ENCODE measurements at places on chromosomes 1 and 21. TPM values are rescaled to one million over a fixed set of nuclear protein-coding genes. Genes with fewer than 3 reads are reported as not detected.

Gene VPS13D
- total RNA-seq: 101 TPM

Gene B3GALT5
- 33.4 TPM for total RNA-seq

Gene HSPA6
- total RNA-seq: not detected

Gene MFSD2A
- total RNA-seq: 14.0 TPM

Gene ZNF281
- 12.5 TPM for total RNA-seq

- no peak overlapping the region for H3K27ac ChIP-seq
- no peaks in the 10 kb centered on the region for H3K4me1 ChIP-seq
- H3K36me3 ChIP-seq: no peaks in the 10 kb centered on the region
- H3K4me3 ChIP-seq: no peak overlapping the region
These were observed 22.7 kb downstream of the WNT9A start for GRCh38 chr1:227924833-227925574.

- no peak overlapping the region for H3K4me3 ChIP-seq
- no peak overlapping the region for H3K27ac ChIP-seq
- no peaks in the 10 kb centered on the region for H3K4me1 ChIP-seq
- no peak for DNase-seq
- no peaks in the 10 kb centered on the region for H3K36me3 ChIP-seq
- no peaks in the 10 kb centered on the region for H3K27me3 ChIP-seq
These were observed 14.1 kb downstream of the MYOCOS start for GRCh38 chr1:171636141-171636540.

DNA sequence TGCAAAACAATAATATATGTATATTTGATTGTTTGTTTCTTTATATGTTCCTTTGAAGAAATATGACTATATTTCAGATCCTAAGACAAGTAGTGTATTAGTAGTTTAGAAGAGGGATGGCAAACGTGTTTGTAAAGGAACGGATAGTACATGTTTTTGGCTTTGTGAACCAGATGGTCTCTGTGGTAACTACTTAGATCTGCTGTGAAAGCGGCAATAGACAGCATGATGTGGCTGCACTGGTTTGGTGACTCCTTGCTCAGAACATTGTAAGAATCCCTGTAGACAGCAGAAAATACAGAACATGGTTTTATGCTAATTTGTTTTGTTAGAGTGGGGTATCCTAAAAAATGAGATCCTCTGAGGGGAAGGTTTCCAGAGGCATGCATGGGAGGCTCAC, 3.1 kb downstream of the ACADM start:
- H3K4me1 ChIP-seq: peaks cover 5% of the 10 kb centered on the region
- peaks cover 8% of the 10 kb centered on the region for H3K36me3 ChIP-seq
- no peak overlapping the region for H3K27ac ChIP-seq
- no peak for DNase-seq
- no peaks in the 10 kb centered on the region for H3K27me3 ChIP-seq

DNA sequence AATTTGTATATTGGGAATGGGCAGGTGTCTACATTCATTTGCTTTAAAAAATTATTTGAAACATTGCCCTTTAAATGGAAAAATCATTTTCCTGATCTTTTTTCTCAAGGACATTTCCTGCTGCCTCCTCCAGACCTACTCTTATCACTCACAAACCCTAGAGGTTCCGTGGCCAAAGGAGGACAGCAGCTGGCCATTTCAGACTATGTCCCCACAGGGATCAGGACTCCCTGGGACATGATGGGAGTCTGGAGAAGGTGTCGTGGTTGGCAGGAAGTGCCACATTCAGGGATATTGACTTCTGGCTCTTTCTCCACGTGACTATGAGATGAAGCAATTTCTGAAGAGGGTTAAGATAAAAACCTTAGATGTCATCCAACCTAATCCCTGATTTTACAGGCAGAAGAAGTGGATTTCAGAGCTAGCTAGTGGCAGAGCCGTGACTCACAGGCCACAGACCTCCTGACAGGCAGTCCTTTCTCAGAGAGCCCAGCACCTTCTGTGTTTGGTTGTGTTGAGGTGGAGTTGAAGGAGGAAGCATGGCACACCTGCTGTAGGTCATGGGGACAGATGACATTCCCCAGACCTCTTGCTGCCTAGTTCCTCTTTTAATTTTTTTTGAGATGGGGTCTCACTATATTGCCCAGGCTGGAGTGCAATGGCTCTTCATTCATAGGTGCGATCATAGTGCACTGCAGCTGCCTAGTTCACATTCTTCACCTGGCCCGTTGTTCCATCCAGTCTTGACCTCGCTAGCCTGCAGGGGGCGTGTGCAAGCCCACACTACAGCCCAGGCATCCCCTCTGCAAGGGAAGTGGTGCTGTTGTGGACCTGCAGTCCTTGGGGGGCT, 25.5 kb upstream of the IL10 start:
- no peak overlapping the region for H3K4me3 ChIP-seq
- no peaks in the 10 kb centered on the region for H3K27me3 ChIP-seq
- no peak overlapping the region for H3K27ac ChIP-seq
- DNase-seq: peak; percentile 22
- no peaks in the 10 kb centered on the region for H3K36me3 ChIP-seq

DNA sequence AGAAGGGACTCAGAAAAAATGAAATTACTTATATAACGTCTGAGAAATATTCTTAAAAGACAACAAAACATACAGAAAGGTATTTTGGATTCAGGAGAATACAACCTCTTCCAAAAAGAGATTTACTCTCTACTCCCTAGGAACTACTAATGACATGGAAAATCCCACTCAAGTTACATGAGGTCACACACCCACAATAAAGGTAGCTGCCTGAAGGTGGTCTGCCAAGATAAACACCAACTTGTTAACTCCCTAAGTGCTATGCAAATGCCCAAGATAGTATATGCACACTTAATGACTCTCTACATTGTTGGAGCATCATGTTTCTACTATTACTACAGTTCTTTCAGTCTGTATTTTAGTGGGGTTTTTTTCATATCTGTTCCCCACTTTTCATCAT, 26.5 kb downstream of the RERE start:
- no peak for DNase-seq
- H3K36me3 ChIP-seq: no peaks in the 10 kb centered on the region
- no peak overlapping the region for H3K4me3 ChIP-seq
- no peak overlapping the region for H3K27ac ChIP-seq

GRCh38 chr1:217602380-217602779, 28.5 kb downstream of the GPATCH2 start:
- no peak overlapping the region for H3K4me3 ChIP-seq
- no peak for DNase-seq
- H3K4me1 ChIP-seq: no peaks in the 10 kb centered on the region
- no peaks in the 10 kb centered on the region for H3K27me3 ChIP-seq
- no peak overlapping the region for H3K27ac ChIP-seq
- H3K36me3 ChIP-seq: no peaks in the 10 kb centered on the region

- peak overlapping the region; percentile 81 for H3K4me3 ChIP-seq
- H3K4me1 ChIP-seq: peaks cover 60% of the 10 kb centered on the region
- H3K27ac ChIP-seq: peak overlapping the region; percentile 99
- H3K27me3 ChIP-seq: no peaks in the 10 kb centered on the region
- no peaks in the 10 kb centered on the region for H3K36me3 ChIP-seq
These were observed 816 bp downstream of the IL6R start for GRCh38 chr1:154405747-154406571.

GRCh38 chr1:21608798-21609197, 60.4 kb downstream of the RAP1GAP start:
- H3K27ac ChIP-seq: no peak overlapping the region
- no peaks in the 10 kb centered on the region for H3K4me1 ChIP-seq
- DNase-seq: no peak
- H3K4me3 ChIP-seq: no peak overlapping the region
- no peaks in the 10 kb centered on the region for H3K36me3 ChIP-seq

DNA sequence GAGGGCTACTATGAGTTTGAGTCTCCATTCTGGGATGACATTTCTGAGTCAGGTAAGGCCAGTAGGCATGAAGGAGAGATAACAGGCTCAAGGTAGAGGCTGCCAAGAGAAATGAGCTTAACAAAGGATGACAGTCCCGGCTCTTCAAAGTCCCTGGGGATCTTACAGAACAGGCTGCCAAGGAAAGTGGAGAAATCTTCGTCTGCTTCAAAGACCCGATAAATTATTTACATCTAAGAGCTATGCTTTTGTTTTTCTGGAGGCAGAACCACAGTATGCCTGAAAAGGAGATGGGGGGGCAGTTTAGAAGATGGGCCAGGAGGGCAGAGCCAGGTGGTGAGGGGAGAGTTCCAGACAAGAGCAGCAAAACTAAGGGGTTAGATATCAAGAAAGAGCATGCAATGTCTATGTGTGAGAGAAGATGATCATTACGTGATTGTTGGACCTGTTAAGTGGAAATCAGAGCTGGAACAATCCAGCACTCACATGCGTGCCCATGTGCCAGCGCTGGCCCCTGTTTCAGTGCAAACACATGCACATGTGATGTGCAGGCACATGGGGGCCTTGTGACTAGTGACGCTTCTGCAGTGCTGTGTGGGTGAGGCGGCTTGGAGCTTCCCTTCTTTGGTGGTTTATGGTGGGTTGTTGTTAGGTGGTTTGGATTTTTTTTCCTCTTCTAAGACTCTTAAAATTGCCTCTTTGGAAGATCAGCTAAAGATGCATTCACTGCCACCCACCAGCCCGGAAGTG, 25.7 kb downstream of the CAMK1G start:
- H3K36me3 ChIP-seq: no peaks in the 10 kb centered on the region
- no peak for DNase-seq
- H3K4me3 ChIP-seq: no peak overlapping the region
- no peaks in the 10 kb centered on the region for H3K4me1 ChIP-seq
- no peaks in the 10 kb centered on the region for H3K27me3 ChIP-seq

DNA sequence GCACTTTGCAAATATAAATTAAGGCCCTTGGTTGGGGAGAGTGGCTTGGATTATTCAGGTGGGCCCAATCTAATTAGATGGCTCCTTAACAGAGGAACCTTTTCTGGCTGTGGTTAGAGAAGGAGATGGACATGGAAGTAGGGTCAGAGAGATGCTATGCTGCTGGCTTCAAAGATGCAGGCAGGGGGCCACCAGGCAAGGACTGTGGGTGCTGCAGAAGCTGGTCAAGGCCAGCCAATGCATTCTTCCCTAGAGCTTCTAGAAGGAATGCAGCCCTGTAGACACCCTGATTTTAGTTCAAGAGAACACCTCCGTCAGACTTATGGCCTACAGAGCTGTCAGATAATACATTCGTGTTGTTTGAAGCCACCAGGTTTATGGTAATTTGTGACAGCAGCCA, 3.7 kb upstream of the TMEM9 start:
- H3K4me1 ChIP-seq: peaks cover 15% of the 10 kb centered on the region
- H3K27ac ChIP-seq: no peak overlapping the region
- no peak for DNase-seq
- no peak overlapping the region for H3K4me3 ChIP-seq
- no peaks in the 10 kb centered on the region for H3K36me3 ChIP-seq

DNA sequence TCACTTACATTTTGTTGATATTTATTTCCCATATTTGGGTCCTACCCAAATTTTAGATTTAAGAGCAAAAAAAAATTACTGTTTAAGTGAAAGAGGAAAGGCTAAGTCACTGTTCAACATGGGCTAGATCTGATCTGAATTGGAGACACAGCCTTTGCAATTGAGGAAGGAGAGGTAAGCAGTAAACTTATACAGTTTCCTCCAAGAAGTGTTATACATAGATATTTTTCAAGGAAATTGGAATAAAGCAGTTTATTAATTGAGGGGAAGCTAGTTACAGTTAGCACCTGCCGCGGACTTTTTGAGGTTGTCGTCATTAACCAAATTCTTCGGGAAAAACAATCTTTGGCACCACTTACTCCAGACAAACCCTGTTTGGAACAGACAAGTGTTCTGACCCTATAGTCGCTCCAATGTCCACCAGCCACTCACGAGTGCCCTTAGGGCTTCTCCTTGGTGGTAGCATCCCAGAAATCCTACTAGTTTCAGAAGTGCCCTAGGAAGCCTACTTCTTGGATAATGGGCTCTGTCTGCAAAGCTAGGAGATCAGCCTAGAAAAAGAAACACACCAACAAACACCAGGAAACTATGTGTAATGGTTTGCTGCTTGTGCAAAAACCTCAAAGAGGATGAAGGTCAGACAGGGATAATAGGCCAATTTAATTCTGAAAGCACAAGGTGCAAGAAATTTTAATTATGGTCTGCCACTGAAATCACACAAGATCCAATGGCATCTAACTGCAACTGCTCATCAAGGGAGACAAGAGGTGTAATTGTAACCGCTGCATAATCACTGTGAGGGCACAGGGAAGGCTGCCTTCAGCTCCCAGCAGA, 2.5 kb downstream of the WLS start:
- H3K27me3 ChIP-seq: no peaks in the 10 kb centered on the region
- H3K4me1 ChIP-seq: peaks cover 39% of the 10 kb centered on the region
- H3K4me3 ChIP-seq: peak overlapping the region; percentile 74
- no peak for DNase-seq

All from transverse colon (tissue), 4 donors.